Endothelial cell (in vitro differentiated cells): ENCODE measurements at places on chromosomes 3 and 15.
A peak's percentile ranks its signal among the peaks of the same experiment; 100 is the strongest.

DNA sequence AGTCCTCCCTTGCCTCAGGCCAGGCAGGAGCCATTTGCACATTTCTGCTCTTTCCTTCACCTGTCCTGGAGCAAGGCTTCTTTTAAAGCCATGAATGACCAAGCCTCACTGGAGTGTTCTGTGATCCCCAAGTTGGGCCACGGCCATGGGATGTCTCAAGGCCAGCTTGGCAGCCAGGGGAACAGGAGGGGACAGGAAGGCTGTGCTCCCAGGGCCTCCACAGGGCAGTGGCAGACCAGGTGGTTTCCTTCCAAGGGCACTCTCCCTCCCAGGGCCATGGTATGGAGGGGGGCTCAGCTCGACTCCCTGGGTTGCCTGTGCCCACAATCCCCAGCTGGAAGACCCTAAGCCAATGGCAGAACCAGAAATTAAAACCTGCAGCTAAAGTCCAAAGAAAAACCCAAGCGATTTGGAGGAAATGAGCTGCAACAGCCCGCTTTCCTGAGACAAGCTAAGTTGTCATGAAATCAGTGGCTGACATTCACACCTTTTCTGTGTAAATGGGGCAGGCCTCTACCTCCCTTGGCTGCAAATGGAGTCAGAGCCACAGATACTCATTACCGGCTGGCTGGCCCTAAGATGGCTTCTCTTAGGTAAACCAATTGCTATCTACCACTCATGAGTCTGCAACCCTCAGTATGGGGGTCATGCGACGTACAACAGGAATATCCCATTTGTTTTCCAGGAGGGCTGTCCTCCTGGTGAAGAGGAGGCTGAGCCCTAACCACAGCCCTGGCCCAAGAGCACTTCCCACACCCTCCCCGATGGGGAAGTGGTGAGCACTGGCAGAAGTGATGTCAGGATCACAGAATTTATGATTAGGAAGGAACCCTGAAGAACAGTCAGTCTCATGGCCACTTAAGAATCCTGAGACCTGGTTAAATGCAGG, 83.3 kb downstream of the SNRK start:
- no peak for DNase-seq

GRCh38 chr3:45001738-45002137, 24.4 kb upstream of the CLEC3B start:
- DNase-seq = no peak

DNA sequence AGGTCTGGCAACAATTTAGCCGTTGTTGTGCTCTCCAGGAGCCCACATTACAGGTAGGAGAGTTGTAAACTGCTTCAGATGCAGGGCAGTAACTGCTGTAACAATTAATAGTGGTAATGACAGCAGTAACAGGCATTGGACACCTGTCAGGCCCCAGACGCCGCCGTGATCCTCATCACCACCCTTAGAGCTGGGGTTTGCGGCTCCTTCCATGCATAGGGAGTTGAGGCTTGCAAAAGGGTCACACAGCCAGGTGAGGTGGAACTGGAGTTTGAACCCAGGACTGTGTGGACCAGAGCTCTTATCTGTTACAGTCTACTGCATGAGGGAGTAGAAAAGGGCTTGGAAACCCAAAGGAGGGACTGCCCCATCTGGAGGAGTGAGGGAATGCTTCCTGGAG, 26.8 kb upstream of the NR2C2 start:
- no peak for DNase-seq

DNA sequence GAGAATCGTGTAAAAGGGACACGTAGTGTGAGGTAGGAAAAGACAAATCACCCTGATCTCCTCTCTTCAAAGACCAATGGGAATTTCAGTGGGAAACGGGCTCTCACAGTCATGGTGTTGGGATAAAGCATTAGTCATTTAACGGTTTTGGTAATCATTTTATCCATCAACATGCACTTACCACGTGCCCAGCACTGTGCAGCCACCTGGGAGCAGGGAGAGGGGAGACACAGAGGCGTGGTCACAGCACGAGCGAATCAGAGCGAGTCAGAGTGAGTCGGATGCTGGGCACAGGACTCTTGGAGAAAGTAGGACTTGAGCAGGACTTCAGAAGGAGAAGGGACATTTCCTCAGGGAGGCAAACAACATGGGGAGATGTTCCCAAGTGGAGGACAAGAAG, 130.8 kb downstream of the MINAR1 start:
- no peak for DNase-seq

GRCh38 chr15:63196842-63197241, 7.4 kb downstream of the RAB8B start:
- DNase-seq = no peak

- DNase-seq = no peak
These were observed 4.0 kb downstream of the PARP3 start for GRCh38 chr3:51945926-51946705.

GRCh38 chr3:181564222-181564621, 147.5 kb upstream of the SOX2 start:
- DNase-seq = no peak

- no peak for DNase-seq
These were observed 79.3 kb upstream of the SKOR1 start for GRCh38 chr15:67746022-67746421.

DNA sequence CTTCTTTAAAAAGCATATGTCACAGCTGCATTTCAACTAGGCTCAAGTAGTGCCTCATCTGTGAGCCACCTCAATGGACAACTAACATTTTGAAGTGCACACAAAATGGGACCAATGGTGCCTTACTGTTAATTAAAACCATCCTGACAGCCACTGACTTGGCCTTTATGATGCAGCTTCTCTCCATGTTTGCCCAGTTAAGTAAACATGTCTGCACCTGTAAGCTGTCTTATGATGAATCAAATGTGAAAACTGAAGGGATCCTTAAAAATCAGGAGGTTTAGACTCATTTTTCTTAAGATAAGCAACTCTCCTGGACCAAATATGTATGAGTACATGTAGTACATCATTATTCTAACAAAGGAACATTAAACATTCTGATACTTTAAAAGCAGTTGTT, 861.6 kb downstream of the ROBO1 start:
- no peak for DNase-seq

- no peak for DNase-seq
These were observed 145.9 kb downstream of the RORA start for GRCh38 chr15:61083081-61083787.

- DNase-seq = peak; percentile 42
These were observed 17.2 kb downstream of the TNFAIP8L3 start for GRCh38 chr15:51077221-51078153.

GRCh38 chr15:67771189-67771800, 54.0 kb upstream of the SKOR1 start:
- DNase-seq = no peak

DNA sequence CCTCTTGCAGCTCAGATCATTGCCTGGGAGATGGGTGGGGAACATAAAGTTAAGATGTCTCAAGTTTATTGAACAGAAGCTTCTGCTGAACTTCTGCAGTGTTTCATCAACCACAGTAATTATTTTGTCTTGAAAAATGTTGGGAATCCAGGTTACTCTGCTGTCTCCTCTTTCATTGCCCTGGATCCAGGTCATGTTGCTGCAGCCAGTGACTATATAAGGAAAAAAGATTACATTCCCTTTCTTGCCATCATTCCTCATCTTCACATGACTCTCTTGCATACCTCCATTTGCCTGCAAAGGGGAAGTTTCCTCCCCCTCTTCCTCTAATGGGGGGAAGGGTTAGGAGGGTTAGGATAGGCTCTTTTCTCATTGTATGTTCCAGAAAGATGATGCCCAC, 15.1 kb downstream of the GMNC start:
- no peak for DNase-seq
